ENCODE measurements at places on chromosomes 13 and 19.

DNA sequence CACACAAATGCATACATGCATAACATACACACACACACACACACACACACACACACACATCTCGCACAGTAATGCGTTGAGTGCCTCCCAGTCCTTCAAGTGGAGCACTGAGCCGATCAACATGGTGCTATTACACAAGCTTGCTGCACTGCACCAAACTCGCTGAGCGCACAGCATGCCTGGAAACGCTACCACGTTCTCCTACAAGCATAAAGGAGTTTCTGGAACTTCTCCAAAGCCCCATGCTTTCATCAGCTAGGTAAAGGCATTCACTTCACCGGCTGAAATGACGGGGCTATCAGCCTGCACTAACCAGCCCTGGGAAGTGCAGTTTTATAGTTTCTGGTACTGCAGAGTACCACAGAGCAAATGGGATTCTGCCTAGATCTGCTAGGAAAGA is 92.7 kb downstream of the FGF14 start:
- DNase-seq, result no peak

DNA sequence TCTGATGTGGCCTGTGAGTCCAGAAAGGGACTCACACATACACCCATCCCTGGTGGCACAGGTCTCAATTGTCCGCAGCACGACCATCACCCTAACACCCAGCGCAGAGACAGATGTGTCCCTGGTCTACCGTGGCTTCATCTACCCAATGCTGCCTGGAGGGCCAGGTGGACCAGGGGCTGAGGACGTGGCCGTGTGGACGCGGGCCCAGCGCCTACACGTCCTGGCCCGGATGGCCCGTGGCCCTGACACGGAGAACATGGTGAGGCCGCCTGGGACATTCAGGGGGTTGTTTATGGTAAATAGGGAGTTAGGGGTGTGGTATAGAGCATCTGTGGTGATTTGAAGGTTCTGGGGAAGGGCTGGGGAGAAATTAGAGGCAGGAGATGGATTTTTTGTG is 22.8 kb downstream of the MEGF8 start:
- no peak for DNase-seq

GRCh38 chr13:45179428-45179827 is 21.4 kb downstream of the KCTD4 start:
- no peak for DNase-seq

DNA sequence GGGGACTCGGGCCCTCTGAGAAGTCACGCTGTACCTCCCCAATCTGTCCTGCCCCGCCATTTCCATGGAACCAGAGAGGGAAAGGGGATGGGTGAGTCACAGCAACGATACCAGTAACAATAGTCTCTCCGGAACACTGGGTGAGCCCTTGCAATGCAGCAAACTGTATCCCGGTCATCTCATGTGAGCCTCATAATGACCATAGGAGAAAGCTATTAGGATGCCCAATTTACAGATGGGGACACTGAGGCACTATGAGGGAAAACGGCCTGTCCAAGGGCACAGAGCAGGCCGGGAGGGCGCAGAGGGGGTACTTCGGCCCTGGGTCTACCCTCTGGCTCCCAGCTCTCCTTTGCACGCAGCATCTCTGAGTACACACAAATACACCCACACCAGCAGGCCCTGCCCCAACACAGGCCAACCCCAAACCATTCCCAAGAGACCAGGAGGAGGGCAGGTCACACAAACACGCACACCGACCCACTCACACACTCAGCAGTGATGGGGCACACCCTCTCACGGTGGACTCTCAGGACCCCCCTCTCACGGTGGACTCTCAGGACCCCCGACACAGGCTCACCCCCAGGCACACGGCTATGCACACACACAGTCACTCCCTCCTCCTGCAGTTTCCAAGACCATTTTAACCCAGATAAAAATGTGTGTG is 18.2 kb downstream of the LRRC4B start:
- DNase-seq, result no peak

DNA sequence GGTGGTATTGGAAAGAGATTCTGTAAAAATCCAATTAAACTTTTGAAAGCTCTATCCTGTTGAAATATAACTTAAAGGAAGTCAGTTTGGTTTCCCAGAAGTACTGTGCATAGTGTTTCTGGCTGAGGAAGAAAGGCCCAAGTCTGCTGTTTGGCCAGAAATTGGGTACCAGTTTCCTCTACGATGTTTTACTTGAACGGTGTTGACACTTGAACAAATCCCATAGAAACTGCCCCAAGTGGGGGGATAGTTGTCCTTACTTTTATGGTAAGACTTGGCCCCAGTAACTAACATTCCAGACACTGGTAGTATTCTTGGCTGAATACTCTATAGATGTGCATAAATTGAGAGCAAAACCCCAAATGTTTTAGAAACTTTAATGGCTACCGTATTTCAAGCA is 14.2 kb downstream of the KLF5 start:
- DNase-seq, result no peak

- peak; percentile 37 for DNase-seq
These were observed 5.4 kb downstream of the CCDC61 start for GRCh38 chr19:46000491-46001246.

GRCh38 chr19:4503132-4503824 is 15.0 kb downstream of the PLIN4 start:
- DNase-seq, result no peak

DNA sequence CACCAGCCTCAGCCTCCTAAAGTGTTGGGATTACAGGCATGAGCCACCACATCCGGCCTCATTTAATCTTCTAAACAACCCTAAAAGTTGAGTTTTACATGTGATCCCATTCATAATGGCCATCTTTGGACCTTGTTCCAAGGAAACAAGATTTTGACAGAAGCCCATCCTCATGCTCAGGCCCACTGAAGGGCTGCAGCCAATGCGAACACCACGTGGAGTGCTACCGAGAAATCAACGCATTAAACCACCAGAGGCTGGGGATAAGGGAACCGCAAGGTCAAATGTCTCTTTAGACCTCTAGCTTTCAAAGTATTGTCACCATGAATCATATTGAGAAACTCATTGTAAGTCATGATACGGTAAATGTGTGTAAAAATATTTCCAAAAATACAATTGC is 49.4 kb upstream of the DOCK9 start:
- DNase-seq, result no peak

GRCh38 chr13:76992548-76993001 is 694 bp downstream of the CLN5 start:
- DNase-seq, result no peak

- no peak for DNase-seq
These were observed 39.2 kb downstream of the WDFY2 start for GRCh38 chr13:51623473-51623872.

- no peak for DNase-seq
These were observed 614.4 kb downstream of the KCTD12 start for GRCh38 chr13:76271728-76272232.

- DNase-seq, result no peak
These were observed 274.7 kb downstream of the SUCLA2 start for GRCh38 chr13:47726394-47726793.

DNA sequence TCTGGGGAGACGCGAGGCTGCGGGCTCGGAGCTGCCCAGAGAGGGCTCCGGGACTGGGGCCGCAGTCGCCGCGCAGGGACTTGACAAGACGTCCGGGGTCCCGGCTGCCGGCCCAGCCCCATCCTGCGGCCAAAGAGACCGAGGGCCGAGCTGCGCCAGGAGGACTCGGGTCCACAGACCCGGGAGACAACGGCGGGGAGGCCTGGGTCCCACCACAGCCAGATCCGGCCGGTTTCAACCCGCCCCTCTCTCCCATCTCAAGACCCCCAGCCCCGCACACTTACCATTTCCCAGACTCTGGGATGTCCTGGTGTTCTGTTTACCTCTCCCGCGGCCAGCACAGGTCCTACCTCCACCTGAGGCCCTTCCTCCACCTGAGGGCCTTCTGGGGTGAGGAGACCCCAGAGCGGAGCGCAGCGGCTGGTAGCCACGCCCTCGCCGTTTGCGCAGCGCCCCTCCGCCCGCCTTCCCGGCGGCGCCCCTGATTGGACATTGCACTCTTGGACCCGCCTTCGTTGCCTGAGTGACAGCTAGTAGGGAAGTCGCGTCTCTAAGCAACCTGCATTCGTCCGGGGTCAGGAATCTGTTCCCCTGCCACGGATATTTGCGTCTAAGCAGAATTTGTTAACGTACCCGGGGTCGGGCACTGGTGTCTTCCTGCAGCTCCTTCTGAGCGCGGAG is at the start of gene ZNF709:
Gene ZNF709, minus strand, starts transcription at position 446 of the 681 bp plus-strand sequence. Its CDS starts 159 bp downstream, at position 287.
- peak; percentile 78 for DNase-seq

DNA sequence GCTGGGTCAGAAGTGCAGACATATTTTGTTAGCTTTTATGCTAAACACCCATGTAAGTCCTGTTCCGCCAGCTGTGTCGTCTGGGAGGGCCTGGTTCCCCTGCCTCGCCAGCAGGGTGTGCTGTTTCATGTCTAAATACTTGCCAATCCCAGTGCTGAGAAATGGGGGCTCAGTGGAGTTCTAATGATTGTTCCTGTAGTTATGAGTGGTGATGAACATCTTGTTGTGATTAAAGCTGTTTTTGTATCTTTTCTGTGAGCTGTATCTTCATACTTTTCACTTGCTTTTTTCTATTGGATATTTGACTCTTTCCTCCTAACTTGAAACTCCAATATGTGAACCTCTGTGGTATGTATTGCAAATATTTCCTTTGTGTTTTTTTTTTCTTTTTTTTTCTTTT is 32.7 kb downstream of the KDM4B start:
- no peak for DNase-seq

- no peak for DNase-seq
These were observed 3.9 kb upstream of the SSBP4 start for GRCh38 chr19:18415178-18415867.

DNA sequence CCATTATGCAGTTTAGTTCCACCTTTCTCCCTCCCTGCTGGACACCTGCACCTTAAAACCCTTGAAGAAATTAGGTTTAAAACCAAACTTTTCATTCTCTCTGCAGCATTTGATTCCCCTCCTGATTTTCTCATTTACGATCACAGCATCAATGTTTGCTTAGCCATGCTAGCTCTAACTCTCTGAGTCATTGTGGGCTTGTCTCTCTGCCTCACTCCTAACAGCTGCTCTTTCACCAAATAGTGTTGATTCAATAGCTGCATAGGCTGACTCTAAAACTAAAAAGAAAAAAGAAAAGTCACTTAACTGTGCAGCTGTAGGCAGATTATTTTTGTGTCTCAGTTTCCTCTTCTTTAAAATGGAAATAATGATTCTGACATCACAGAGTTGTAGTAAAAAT is 1124.9 kb downstream of the DIAPH3 start:
- DNase-seq, result no peak
